Stimulated activated CD8-positive, alpha-beta memory T cell treated with anti-CD3 and anti-CD28 coated beads, Interleukin-15, amount 100 ng/mL, for 4 hours (primary cell): ENCODE measurements at places on chromosomes 4 and X.

DNA sequence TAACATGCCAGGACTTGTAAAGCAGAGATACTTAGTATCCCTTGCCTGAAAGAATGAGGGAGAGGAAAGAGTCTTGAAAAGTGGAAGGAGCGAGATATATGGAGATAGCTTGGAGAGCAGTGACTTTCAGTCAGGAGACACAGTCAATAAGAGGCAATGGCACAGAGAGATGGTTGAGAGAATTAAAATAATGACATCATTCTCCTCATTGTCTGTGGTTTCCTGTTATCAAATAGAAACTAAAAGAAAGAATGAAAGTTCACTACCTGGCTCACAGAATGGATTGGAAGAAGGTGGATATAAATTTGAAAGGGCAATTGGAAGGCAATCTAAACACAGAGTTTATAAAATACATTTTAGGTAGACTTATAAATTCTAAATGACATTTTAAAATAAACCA lies 760.2 kb upstream of the AADAT start:
- no peak for DNase-seq

GRCh38 chr4:171714791-171715454 lies 98.3 kb upstream of the GALNTL6 start:
- DNase-seq = no peak

DNA sequence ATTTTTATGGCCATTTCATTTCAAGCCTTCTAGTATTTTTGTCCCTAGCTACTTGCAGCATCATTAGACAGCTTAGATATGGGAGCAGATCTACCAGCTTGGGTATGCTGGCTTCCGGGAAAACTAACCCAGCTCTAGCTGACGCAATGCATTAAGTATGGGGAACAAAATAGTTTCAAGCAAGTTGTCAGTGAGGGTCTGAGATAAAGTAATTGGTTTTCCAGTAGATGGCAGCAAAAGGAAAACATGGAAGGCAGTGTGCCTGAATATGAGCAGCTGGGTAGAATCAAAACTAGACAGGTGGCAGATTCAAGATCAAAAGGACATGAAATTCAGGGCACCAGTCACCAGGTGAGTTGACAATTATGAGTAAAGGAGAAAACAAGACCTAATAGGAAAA lies 340.9 kb upstream of the CTSO start:
- DNase-seq = no peak

GRCh38 chrX:50805276-50805675 lies 8.7 kb downstream of the SHROOM4 start:
- no peak for DNase-seq

- no peak for DNase-seq
Observed at GRCh38 chr4:86416081-86416480, 56.2 kb upstream of the MAPK10 start.

DNA sequence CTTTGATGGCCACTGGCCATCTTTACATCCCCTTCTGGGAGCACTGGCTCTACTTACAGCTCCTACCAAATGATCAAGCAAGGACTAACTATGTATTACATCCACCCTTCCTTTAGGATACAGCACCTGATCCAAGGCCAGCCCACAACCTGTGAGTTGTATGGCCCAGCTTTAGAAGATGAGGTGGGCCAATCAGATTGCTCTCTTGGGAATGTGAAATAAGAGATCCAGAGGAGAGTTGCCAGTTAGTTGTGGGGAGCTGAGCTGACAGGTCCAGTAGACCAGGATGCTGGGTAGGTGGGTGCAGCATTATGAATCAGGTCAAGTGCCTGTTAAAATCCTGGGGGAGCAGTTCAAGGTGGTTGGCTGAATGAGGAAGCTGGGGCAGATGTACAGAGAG lies 111.5 kb downstream of the GNL3L start:
- no peak for DNase-seq

DNA sequence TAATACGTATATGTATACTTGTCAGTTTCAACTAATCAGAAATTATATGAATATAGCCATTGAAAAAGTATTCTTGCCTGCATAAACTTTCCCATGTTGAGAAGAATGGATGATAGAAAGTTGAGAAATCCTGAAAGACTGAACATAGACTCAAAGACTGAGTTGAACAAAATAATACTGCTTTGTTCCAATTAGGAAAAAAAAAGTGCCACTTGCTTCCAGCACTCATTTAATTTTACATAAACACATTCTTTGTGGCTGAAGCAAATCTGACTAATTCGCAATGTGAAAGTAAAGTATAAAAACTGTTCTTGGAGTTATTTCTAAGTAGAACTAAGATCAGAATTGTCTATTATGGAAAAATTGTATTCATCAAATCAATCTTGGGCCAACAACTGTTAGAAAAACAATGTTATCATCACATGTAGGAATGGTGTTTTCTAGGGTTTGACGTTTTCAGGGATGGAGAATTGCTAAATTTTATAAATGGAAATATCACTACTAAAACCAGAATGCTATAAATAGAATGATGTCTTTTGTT lies 2334.6 kb downstream of the PCDH7 start:
- no peak for DNase-seq

- DNase-seq = no peak
Observed at GRCh38 chrX:140923118-140923517, 79.3 kb upstream of the SPANXB1 start.

- DNase-seq = no peak
Observed at GRCh38 chrX:129714581-129714980, 24.2 kb upstream of the XPNPEP2 start.

DNA sequence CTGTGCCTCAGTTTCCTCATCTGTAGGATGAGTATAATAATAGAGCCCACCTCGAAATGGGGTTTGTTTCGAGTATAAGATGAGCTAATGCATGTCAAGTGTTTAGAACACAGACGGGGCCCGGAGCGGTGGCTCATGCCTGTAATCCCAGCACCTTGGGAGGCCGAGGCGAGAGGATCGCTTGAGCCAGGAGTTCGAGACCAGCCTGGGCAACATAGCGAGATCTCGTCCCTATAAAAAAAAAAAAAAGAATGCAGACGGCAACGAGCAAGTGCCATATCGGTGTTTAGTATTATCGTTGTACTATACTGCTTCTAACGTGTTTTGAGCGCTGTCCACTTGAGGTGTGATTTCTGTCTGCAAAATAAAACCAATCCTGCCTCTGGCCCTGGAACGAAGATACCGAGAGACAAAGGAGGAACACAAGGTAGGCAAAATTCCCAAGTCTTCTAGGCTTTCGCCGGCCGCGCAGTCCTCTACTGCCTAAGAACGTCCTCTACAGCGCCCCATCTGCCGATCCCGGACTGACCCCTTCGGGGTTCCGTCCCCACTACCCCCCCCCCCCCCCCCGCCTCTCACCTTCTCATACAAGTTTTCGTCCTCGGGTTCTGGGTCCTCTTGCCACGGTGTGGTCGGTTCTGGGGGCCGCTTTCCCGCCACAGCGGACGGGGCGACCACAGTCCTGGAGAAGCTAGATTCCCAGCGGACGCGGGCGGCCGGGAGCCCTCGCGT lies 442 bp downstream of the NDUFB11 start:
- DNase-seq = no peak

DNA sequence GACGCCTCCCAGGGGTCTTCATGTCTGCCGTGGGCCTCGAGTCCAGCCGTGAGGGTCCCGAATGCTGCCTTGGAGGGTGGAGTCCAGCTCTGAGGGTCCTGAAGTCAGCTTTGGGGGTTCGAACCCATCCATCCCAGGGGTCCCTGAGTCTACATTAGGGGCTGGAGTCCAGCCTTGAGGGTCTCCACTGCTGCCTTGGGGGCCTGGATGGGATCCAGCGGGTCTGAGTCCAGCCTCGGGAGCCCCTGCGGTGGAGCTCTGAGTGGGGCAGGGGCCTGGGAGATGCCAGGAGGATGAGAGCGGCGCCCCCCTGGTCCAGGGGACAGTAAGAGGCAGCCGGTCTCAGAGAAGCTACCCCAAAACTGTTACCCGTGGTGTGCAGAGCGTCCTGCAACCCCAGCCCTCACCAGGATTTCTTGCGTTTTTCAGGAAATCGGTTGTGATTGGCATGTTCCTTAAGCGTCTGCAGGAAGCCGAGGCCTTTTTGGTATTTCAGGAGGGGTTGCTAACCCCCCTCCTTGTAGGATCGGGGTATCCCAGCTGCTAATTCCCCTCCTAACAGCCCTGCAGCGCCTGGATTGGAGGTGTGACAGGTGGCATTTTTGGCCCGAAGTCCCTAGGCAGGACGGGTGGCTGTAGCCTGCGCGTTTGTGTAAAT lies 1.7 kb upstream of the GTPBP6 start:
- no peak for DNase-seq

- DNase-seq = no peak
Observed at GRCh38 chr4:83361416-83362103, 26.9 kb upstream of the HPSE start.

- DNase-seq = no peak
Observed at GRCh38 chr4:169084954-169085353, 74.9 kb upstream of the CBR4 start.

DNA sequence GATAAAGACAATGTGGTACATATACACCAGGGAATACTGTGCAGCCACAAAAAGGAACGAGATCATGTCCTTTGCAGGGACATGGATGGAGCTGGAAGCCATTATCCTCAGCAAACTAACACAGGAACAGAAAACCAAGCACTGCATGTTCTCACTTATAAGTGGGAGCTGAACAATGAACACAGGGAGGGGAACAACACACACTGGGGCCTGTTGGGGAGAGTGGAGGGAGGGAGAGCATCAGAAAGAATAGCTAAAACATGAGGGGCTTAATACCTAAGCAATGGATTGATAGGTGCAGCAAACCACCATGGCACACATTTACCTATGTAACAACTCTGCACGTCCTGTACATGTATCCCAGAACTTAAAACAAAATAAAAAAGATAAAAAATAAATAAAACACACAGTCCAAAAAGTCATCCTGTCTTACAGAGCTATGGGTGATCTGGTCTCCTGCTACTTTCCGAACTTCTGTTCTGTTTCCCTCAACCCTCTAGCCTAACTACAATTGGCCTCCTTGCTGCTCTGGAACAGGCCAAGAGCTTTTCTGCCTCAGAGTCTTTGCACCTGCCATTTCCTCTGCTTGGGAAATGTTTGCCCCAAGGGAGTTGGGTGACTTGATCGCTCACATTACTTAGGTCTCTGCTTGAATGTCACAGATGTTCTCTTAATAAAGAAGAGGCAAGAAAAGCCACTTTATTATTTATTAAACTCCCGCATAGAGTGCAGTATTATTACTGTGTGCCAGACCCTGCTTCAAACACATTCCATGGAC lies 1.1 kb upstream of the CD38 start:
- DNase-seq = no peak

DNA sequence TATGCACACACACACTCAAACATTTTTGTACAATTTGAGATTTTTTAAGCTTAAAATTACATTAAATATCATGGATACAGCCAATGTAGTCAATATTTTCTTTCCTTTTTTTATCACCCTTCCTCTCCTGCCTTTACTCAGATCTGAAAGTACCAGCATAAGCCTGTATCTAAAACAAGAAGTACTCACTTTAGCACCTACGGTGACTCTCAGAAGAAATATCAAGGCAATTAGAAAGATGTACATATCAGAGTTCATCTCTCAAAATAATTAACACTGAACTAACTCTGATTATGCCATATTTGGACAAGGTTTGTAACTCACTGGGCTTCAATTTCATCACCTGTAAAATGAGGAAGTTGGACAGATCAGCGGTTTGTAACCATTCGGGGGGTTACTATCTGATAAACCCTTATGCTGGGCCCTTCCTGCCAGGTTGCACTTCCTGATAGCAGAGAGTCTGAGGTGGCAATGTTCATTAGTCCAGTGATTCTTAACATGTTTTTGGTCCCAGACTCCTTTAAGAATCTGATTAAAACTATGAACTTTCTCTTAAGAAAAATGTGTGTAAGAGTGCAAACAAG lies 5.7 kb upstream of the GPR174 start:
- DNase-seq = no peak

GRCh38 chrX:10341309-10341708 lies 184.5 kb downstream of the CLCN4 start:
- no peak for DNase-seq

DNA sequence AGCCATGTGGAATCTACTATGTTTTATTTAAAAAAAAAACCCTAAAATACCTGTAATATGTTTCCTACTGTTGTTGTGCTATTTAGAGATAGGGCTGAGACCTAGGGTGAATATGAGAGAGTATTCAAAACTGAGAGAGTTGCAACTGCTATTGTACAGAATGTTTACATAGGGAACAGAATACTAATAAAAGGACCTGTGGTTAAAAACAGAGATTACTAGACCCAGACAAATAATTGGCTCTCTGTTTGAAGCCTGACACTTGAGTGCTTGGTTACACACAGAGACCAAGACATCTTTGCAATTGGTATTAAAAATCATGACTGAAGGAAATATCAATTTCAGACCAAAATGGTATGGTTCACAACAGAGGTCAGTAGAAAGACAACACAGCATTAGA lies 278.9 kb upstream of the GIMD1 start:
- no peak for DNase-seq
